ENCODE measurements at places on chromosomes 7 and 10.

GRCh38 chr7:146948703-146949102, 832.1 kb downstream of the CNTNAP2 start:
- DNase-seq = no peak

- DNase-seq = no peak
These were observed 44.7 kb upstream of the PDZD8 start for GRCh38 chr10:117419921-117420320.

DNA sequence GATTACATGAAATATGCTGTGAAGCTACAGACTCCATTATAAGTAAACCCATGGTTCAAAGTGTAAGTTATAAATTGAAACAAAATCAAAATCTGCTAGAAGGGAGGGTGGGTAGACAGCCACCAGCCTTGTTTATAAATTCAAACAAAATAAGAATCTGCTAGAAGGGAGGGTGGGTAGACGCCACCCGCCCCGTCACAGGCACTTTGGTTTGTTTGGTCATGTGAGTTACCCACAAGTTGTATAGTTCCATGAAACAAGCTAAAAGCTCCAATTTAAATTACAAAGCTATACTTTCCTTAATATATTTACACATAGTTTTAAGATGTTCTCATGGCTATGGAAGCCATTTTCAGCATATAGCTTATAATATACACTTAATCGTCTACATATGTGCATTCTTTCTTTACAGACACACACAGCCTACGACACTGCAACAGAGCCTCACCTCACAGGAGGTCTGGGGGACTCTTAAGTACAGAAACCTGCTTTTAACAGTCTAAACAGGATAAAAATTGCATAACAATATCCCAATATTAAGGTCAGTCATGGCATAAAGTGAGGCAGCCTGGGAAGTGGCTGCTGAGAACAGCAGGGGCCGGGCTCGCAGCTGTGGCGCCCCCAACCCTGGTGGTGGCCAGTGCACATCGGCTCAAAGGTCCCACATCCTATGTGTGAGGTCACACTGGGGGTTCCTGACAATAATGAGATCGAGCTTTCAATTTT, 28.1 kb upstream of the NCAPG2 start:
- DNase-seq = no peak

GRCh38 chr10:124990671-124991625, 49.0 kb downstream of the ZRANB1 start:
- DNase-seq = no peak

DNA sequence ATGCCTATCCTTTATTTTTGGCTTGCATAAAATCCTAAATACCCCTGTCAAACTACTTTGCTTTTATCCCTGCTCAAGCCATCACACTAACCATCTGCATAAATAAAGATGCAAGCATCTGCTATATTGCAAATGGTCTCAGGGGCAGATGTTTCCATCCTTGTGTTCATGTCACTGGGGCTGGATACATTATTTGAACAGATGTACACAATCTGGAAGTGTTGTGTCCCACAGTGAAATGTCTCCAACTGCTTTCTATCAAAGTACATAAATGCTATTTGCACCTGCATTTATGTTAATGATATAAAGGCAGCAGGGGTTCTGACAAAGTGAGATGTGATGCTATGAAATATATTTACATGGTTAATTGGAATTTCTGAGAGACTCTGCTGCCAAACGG, 163.1 kb downstream of the ZNF438 start:
- no peak for DNase-seq

DNA sequence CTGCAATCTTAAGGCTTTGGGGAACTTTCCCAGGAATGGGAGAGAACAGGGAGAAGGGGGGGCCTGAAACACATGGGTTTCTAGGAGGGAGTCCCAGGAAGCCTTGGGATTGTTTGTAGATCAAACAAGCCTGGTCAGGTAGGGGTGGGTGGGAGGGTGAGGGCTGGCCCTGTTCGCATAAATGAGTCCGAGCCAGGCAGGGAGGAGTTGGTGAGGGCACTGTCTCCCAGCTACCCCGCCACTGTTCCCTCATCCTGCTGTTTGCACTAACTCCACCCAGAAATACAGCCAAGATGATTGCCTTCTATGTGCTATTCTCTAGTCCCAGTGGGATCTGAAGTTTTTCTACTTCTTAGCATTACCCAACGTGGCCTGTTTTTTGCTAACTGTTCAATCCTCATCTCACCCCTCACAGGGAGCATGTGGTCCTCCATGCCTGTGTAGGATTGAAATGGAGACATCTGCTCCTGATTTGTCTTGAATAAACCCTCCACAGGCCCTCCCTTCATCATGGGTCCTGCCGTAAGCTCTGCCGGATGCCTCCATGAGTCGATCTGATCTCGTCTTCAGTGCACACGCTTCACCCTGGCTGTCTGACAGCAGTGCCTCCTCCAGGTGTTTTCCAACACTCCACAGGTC, 257.0 kb downstream of the COBL start:
- DNase-seq = no peak

GRCh38 chr7:43619213-43620012, 36.5 kb downstream of the STK17A start:
- no peak for DNase-seq

DNA sequence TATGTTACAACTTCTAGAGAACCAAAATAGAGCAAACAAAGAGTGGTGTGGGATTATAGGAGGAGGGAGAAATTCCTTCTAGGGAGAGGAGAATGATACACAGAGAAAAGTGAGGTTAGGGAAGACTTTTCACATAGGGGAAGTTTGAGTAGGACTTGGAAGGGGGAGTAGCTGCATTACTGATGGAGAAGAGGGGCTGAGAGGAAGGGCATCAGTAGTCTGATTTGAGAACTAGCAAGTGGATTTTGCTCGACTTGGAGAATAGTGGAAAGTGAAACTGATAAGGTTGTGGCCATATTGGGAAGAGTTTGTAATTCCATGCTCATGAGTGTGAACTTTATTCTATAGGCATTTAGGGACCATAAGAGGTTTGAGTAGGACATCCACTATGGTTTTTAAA, 6.1 kb downstream of the NRF1 start:
- DNase-seq = no peak

- DNase-seq = no peak
These were observed 37.3 kb downstream of the BMPR1A start for GRCh38 chr10:86793696-86794095.

DNA sequence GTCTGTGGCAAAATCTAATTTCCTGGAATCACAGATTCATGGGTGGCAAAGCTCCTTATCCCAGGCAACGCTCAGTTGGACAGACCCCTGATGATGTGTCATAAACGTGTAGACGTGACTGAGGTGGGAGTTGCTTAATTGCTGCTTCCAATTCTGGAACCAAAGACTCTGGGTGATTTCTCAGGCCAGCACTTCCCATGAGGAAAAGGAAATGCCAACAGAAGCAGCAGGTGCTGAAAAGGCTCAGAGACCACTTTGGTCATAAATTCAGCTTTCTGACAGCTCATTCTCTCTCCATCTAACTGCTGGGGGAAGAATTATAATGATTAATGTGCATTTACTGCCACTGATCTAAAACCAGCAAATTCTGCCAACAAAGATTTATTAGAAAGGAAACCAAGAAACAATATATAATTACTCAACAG, 88.7 kb downstream of the OSBPL3 start:
- no peak for DNase-seq

- no peak for DNase-seq
These were observed 157.0 kb downstream of the PTPN20 start for GRCh38 chr10:47067949-47068940.

- DNase-seq = no peak
These were observed 67.8 kb downstream of the ZNRF2 start for GRCh38 chr7:30352169-30352568.

GRCh38 chr7:28052933-28053332, 127.7 kb downstream of the JAZF1 start:
- DNase-seq = no peak

DNA sequence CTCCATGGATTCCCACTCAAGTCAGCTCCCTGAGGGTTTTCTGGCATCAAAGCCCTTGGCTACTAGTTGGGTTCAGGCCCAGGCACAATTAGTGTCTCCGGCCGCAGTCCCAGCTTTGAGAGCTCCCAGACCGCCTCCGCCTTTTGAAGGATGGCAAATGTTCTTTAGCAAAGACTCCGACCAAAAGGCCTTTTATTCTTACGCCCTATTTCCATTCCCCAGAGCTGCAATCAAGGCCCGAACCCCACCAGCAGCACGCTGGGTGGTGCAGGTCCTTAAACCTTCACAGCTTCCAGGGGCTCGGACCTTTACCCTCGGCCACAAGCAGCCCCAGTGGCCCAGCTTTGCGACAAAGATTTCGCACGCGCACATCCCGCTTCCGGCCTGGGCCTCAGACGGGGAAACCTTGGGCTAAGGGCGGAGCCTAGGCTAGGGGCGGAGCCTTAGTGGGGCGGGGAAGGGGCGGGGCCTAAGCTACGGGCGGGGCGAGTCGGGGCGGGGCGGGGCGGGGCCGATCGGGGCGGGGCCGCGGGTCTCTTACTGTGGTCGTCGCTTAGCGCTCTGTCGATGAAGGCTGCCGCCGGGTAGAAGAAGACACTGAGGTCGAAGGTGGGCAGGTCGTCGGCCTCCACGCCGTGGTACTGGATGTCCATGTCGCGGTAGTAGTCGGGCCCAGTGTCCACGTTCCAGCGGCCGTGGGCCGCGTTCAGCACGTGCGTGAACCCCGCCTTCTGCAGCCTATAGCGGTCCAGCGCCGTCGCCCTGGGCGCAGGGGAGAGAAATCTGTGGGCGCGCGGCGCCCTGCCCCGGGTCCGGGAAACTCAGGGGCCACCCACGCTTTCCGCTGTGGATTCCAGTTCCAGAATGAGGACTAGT, 68.0 kb upstream of the SAMD8 start:
- DNase-seq = no peak

GRCh38 chr7:130891254-130892094, 157.5 kb upstream of the KLF14 start:
- DNase-seq = no peak

- DNase-seq = no peak
These were observed 1.3 kb downstream of the BRAT1 start for GRCh38 chr7:2553831-2554581.

- no peak for DNase-seq
These were observed 16.5 kb upstream of the ARL4A start for GRCh38 chr7:12670743-12671520.

GRCh38 chr7:2437136-2437535, 33.7 kb downstream of the CHST12 start:
- no peak for DNase-seq

GRCh38 chr10:131848741-131849590, 51.8 kb upstream of the PPP2R2D start:
- no peak for DNase-seq

DNA sequence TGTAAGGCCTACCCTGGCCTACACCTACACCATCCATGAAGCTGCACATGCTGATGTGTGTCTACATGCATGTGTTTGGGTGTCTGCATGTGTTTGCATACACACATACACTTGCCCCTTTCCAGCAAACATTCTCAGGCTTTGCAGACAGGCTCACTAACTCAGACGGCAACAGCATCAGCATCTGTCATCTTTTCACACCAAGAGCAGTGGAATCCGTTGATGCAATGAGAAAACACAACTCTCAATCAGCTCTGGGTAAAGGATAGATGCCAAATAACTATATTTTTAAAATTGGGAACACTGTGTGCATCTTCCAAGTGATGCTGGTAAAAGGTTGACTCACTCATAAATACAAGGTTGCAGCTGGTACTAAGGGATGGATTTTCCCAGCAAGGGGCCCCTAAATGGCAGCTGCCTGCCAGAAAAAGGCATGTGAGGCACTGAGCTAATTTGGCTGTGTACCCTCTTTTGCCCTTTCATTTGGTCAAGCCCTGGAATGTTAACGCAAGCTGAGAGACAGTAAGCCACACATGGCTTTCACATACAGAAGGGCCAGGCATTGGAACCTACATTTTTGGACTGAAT, 296.3 kb upstream of the NPSR1 start:
- no peak for DNase-seq

GRCh38 chr7:105600720-105601550, 19.6 kb upstream of the EFCAB10 start:
- DNase-seq = no peak

GRCh38 chr10:103651783-103652476, 158.4 kb downstream of the NEURL1 start:
- DNase-seq = no peak

GRCh38 chr7:42409296-42409695, 172.3 kb upstream of the GLI3 start:
- DNase-seq = no peak

DNA sequence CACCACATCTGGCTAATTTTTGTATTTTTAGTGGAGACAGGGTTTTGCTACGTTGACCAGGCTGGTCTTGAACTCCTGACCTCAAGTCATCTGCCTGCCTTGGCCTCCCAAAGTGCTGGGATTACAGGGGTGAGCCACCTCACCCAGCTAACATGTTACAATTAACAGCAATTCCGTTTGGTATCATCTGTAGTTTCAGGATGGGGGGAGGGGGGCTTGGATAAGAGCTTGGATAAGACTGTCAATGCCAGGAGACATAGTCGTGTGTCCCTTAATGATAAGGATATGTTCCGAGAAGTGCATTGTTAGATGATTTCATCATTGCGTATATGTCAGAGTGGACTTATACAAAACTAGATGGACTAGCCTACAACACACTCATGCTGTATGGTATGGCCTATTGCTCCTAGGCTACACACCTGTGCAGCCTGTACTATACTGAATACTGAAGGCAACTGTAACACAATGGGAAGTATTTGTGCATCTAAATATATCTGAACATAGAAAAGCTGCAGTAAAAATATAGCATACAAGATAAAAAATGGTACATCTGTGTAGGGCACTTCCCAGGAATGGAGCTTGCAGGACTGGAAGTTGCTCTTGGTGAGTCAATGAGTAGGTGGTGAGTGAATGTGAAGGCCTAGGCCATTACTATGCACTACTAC, 103.9 kb upstream of the TNS3 start:
- no peak for DNase-seq

- DNase-seq = peak; percentile 36
These were observed 168.8 kb downstream of the TMEM26 start for GRCh38 chr10:61284222-61284890.

- DNase-seq = no peak
These were observed 62.1 kb downstream of the CHN2 start for GRCh38 chr7:29256693-29257002.

- DNase-seq = no peak
These were observed 118.5 kb upstream of the DIP2C start for GRCh38 chr10:807958-808353.

GRCh38 chr7:117020591-117020973, 67.3 kb downstream of the ST7 start:
- DNase-seq = peak; percentile 64

DNA sequence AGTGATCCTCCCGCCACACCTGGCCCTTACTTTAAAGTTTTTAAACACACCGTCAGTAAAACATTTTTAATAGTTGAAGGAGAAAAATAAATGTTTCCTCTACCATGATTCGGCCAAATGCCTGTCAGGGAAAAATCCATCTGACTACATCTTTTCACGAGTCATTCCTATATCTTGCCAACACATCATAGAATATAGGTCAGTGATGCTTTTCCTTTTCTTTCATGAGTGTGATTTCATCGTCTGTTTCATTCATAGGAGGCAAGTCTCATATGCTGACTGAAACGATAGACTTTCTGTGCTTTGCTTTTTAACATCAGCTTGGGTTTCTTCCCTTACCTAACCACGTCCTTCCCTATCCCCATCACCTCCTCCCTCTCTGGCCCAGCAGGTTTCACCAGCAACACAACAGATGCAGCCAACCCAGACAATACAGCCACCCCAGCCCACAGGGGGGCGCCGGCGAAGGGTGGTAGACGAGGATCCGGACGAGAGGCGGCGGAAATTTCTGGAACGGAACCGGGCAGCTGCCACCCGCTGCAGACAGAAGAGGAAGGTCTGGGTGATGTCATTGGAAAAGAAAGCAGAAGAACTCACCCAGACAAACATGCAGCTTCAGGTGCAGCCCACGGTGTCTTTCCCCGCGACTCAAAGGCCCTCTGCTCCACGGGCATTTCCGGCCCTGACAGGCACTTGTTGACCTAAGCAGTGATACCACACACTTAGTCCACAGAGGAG, 149.2 kb downstream of the TRIL start:
- no peak for DNase-seq

Measured in NCI-H1092 (cell line).